ENCODE measurements at places on chromosomes 12 and 14.

GRCh38 chr12:16389594-16389993, 42.1 kb downstream of the MGST1 start:
- DNase-seq = no peak

DNA sequence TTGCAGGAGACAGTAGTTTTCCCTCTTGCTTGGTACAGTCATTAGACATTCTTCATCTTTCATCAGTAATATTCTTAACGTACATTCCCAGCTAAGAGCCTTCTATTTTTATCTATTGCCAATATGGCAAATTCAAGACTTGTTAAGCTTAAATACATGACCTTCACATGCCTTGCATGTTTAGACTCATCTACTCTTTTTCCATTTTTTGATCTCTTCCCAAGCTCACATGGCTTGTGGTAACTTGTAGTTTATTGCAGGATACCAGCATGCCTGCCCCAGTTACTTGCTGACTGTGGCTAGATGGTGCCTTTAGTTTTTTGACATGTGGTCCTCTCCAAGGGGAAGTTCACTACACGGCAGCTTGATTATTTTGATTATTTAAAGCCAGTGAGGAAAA, 729.0 kb downstream of the SLC6A15 start:
- DNase-seq = no peak

DNA sequence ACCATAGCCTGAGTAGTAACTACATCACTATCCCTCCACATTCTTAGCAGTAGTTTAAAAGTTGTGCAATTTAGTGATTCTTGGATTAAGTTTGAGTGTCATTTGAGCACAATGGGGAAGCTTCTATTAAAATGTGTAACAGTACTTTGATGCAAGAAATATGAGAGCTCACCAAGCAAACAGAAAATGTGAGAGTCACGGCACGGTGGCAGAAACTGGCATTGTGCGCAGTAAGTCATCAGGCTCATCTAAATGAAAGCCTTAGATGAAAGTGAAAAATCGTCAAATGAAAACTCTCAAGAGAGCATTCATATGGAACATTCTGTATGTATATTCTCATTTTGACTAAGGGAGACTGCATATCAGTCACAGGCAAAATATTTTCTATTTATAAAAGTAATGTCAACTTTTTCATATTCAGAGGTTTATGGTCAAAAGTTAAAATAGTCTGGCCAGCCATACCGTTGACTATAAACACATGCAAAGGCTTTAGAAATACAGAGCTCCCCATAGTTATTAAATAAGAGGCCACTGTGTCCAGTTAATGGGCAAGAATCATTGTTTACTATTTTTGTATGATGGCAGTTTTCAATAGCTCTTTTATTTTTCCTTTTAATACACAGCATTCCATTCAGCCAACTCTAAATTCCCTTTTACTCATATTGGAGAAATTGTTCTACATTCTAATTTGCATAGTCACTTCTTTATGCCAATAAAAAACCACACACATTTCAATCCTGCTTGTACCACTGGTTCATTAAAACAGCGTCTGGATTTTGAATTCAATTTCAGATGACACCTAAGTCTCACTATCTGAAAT, 167.9 kb downstream of the PRKD1 start:
- no peak for DNase-seq

GRCh38 chr12:70543444-70543843, 93.8 kb downstream of the PTPRB start:
- DNase-seq = no peak

GRCh38 chr12:118120579-118121363, 15.2 kb upstream of the PEBP1 start:
- DNase-seq = peak; percentile 50

GRCh38 chr12:76449583-76449982, 101.4 kb upstream of the BBS10 start:
- no peak for DNase-seq

- DNase-seq = no peak
Observed at GRCh38 chr14:60061371-60061770, 30.4 kb upstream of the PCNX4 start.

DNA sequence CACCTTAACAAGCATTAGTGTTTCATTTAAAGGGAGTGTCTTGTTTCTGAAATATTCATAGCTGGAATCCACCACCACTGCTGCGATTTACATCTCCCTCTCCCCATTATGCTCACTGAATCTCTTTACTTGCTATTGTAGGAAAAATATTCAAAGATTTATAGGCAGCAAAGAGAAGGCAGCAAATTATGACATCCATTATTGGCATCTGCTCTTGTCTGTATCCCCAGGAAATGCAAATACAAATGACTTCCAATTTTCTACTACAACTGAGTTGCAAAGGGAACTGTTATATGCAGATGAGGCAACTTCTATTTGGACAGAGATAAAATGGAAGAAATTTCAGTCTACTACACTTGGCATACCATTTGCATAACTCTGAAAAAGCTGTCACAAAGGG, 88.4 kb upstream of the PRKD1 start:
- no peak for DNase-seq

GRCh38 chr14:50978888-50979287, 34.6 kb upstream of the PYGL start:
- no peak for DNase-seq

DNA sequence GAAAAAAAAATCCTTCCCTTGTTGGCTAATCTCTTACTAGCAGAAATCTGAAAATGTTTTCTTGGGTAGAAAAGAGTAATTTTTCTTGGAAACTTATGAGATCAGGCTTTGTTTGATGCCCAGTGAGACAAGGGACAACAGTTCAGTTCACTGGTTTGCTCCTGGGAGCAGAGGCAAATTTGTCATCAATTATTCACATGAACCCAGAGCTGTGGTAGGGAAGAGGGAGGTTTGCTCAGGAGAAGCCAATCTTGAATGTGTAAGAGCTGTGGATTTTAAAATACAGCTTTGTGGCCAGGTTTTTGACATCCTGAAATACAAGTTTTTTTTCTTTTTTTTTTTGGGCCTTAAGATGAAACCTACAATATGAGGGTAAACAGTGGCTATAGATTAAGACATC, 426.6 kb downstream of the ATP23 start:
- no peak for DNase-seq

DNA sequence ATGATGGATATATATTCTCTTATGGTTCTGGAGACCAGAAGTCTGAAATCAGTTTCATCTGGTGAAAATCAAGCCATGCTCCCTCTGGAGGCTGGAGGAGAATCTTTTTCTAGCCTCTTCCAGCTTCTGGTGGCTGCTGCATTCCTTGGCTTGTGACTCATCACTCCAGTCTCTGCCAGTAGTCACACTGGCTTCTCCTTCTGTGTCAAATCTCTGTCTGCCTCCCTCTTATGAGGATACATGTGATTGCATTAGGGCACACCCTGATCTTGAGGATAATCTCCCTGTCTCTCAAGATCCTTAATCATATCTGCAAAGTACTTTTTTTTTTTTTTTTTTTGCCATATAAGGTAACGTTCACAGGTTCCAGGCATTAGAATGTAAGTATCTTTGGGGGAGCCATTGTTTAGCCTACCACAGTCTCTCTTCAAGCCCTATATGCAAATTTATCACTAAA, 17.7 kb downstream of the DNAL1 start:
- DNase-seq = no peak

DNA sequence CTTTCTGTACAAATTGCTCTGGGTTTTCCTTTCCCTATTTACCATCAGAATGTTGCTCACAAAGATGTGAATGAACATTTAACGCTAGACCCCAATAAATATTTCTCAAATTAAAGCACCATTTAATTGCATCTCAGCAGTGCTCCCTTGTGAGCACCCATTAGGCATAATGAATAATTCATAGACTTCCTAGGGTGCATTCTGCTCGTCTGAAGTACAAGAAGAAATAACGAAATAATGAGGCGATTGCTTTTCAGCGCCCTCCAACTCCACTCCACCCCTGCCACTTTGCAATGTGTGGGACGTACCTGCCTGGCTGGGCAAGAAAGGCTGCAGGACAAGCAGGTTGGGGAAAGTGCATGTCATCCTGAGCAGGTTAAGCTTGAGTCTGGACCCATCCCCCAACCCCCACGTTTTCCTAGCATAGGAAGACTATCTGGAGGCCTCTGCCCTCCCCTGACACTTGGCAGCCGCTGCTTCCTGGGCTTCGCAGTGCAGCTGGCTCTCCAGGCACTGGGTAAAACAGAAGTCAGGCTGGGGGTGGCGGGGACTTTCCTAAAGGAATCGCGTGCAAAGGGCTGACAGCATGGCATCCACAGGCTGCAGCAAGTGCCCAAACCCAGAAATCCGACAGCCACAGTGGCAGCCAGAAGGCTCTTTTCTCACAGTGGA, 253.7 kb downstream of the DUSP6 start:
- no peak for DNase-seq

GRCh38 chr12:117042171-117042842, 56.9 kb downstream of the TESC start:
- DNase-seq = no peak

DNA sequence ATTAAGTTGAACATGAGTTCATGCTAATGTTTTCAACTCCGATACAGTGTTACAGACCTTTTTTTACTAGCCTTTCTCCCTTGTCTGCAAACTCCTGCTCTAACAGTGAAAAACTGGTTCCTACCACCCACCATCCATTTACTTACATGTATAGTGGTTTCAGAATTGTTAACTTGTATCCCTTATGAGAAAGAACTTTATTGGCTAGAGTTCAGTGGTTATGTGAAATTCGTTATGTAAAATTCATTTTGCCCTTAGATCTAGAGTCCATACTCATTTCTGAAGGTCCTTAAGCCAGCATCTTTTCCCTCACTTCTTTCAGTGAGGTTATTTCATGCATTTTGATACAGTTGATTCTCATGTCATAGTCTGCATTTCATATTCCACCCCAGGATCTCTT, 51.0 kb downstream of the PRKCH start:
- DNase-seq = no peak

DNA sequence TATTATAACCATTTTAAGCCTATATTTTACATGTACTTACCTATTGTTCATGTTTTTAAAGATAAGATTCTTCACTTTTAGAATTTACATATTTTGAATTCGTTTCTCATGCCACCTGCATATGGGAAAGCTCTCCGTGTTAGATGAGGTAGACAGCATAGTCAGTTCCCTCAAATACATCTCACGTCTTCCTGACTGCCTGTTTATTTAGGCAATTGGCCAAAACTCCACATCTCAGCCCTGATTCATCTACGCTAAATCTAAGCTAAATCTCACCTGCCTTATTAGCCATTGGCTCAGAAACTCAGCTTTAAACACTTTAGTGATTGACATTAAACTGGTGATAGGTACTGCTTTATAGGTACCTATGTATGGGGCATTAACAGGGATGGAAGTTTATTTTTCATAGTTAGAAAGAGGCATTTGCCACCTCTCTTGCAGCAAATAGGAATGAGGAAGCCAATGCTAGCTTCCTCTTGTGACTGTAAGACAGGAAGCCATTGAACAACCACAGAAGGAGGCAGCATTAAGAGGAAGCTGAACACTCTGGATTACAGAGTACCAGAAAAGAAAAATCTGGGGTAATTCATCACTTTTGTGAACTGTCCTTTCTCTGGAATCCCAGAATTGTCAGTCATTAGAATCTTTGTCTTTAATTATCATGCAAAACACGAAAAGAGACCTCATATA, 111.9 kb downstream of the LRFN5 start:
- DNase-seq = no peak

DNA sequence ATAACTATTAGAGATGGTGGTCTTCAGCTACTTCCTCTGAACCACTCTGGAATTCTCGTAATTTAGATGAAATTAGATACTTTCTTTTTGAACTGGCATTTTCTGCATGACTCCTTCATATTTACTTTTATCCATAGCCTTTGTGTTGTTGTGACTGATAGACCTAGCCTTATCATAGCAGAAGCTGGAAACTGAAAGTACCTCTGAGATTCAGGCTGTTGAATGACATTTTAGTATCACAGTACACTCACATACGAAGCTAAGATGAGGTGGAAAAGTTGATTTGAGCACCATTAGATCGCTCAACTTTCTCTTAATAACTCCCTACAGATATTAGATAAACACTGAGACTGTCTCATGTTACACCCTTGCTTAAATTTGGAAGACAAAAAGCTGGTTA, 525.1 kb upstream of the FBXO33 start:
- no peak for DNase-seq

- no peak for DNase-seq
Observed at GRCh38 chr14:64741200-64741599, 37.0 kb downstream of the PLEKHG3 start.

Data from CD4-positive, alpha-beta T cell treated with Interferon alpha-2 for 1 hour (primary cell).